H7 (cell line): ENCODE measurements at places on chromosomes 7 and 10. TPM values are rescaled to one million over a fixed set of nuclear protein-coding genes. Genes with fewer than 3 reads are reported as not detected.

MET gene
- 14.6 and 25.4 TPM in 2 replicates for total RNA-seq

- DNase-seq = no peak
Observed at GRCh38 chr7:77395626-77396025, 20.5 kb downstream of the GSAP start.

ASZ1 gene
- total RNA-seq = not detected in 2 replicates

ZYX gene
- total RNA-seq = 84.6 and 97.1 TPM in 2 replicates

DNA sequence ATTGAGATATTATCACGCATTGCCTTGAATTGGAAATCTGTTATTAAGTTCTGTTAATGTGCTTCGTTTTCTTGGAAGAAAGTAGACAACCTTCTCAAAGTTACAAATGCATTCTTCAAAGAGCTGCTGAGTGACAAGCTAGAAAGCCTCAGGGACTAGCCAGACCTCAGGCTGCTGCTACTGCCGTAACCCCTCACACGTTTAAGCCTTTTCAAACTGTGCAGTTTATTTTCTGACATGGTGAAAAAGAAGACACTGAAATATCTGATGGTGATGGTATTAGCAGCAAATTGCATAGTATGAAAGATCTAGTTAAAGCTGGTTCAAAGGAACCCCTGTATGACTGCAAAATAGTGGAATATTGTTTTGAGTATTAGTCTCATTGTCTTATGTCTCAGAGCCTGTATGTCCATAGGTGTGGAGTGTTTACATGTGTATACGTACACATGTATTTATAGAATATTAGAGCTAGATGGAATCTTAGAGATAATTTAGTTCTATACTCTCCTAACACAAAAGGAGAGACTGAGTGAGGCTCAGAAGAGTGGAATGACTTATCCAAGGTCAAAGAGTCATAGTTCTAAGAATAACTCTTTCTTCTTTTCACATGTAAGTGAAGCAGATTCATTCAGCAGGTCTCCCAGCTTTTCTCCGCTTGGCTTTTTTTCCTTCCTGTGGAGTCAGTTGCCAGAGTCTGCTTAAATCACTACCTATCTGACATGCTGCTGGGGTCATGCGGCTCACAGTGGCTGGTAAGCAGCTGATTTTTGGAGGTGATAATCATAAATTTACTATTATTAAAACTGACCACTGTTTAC, 431.9 kb downstream of the PLXDC2 start:
- DNase-seq = no peak

- DNase-seq = peak; percentile 92
Observed at GRCh38 chr7:517774-518629, 1.6 kb downstream of the PDGFA start.

POLR2J2 gene
- 0.83 and 1.7 TPM in 2 replicates for total RNA-seq

KEL gene
- total RNA-seq = 1.7 and 7.7 TPM in 2 replicates

STRIP2 gene
- total RNA-seq = 3.8 and 5.1 TPM in 2 replicates

DNA sequence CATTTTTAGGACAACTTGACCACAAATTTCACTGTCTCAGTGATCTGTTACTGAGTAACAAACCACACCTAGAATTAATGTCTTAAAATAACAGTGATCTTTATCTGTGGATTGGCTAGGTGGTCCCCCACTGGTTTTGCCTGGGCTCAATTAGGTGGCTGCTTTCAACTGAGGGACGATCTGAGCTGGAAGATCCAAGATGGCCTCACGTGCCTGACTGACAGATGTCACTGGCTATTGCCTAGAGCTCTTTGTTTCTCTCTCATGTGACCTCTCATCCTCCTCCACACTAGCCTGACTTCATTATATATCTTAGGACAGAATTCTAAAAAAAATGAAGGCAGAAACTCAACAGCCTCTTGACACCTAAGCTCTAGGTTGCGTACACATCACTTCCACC, 59.7 kb downstream of the HACD1 start:
- DNase-seq = no peak

DNA sequence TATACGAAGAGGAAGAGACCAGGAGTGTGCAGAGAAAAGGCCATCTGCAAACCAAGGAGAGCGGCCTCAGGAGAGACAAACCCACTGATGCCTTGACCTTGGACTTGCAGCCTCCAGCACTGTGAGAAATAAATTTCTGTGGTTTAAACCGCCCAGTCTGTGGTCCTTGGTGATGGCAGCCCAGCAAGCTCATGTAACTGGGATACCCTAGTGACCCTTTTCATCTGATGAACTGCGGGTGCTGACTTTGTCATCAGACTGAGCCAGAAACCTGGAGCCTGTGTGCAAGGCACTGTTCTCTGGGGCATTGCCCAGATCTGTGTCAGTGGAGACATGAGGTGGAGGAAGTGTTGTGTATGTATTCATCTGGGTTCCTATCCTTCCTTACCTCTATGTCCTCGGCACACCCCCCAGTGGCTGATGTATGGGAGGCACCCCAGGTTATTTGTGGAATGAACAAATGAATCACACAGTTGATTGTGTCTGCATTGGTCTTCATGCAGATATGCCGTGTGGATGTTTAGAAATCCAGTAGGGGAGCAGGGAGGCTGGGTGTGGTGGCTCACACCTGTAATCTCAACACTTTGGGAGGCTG, 64.5 kb upstream of the BTBD16 start:
- no peak for DNase-seq

CYP2E1 gene
- total RNA-seq = 0.90 and 1.2 TPM in 2 replicates

DNA sequence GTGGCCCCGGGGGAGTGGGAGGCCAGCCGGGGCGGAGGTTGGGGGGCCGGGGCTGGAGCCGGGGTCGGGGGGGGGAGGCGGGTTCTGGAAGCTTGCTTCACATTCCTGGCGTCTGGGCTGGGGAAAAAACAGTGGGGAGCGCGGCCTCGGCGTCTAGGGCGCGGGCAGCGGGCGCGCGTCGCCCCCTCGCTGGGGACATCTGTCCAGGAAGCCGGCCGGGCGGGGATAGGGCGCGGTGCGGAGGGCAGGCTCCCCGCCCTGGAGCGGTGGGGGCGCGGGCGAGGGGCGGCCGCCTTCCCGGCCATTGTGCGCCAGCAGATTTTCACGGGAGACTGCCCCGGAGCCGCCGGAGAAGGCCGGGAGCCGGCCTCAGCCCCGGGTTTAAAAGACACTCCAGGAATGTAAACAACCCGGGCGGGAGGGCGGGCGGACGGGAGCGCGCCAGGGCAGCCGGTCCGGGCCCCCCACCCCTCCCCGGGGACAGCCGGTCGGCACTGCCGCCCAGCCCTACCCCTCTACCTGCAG, 1.4 kb downstream of the ZMIZ1 start:
- peak; percentile 90 for DNase-seq

SEMA3D gene
- 0.90 and 1.6 TPM in 2 replicates for total RNA-seq

GIMAP4 gene
- not detected in 2 replicates for total RNA-seq

- no peak for DNase-seq
Observed at GRCh38 chr10:48691812-48692528, 7.3 kb downstream of the WDFY4 start.
